ENCODE measurements at places on chromosomes 5 and 9.

DNA sequence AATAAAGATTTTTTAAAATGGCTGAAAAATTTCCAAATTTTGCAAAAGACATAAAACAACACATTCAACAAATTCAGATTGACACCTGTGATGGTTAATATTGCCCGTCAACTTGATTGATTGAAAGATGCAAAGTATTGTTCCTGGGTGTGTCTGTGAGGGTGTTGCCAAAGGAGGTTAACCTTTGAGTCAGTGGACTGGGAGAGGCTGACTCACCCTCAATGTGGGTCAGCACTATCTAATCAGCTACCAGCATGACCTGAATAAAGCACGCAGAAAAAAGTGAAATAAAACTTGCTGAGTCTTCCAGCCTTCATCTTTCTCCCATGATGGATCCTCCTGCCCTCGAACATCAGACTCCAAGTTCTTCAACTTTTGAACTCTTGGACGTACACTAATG is 868.0 kb upstream of the CTNND2 start:
- DNase-seq = no peak

GRCh38 chr5:25713259-25713658 is 1068.5 kb upstream of the CDH10 start:
- no peak for DNase-seq

DNA sequence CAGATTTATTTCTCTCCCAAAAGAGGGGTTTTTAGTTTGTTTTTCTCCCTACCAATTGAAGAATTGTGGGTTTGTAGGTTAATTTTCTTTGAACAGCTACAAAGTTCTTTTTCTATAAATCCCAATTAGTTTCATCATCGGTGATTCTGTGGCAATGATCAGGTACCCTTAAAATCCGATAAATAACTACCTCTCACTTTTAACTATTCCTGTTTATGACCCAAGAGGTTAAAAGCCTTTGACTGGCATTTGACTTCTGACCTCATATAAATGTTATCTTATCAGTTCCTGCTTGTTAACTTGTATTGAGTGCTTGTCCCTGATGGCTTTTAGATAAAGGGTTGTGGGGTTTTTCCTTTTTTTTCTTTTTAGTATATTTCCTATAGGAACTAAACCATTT is 124.4 kb upstream of the TMEM161B start:
- DNase-seq = no peak

GRCh38 chr5:158910782-158911692 is 188.7 kb downstream of the EBF1 start:
- DNase-seq = no peak

- DNase-seq = no peak
These were observed 104.7 kb downstream of the KCTD16 start for GRCh38 chr5:144275329-144275728.

GRCh38 chr5:343461-344401 is 22.2 kb downstream of the AHRR start:
- peak; percentile 69 for DNase-seq

GRCh38 chr5:157159209-157159751 is 6.8 kb downstream of the GARIN3 start:
- DNase-seq = peak; percentile 30

DNA sequence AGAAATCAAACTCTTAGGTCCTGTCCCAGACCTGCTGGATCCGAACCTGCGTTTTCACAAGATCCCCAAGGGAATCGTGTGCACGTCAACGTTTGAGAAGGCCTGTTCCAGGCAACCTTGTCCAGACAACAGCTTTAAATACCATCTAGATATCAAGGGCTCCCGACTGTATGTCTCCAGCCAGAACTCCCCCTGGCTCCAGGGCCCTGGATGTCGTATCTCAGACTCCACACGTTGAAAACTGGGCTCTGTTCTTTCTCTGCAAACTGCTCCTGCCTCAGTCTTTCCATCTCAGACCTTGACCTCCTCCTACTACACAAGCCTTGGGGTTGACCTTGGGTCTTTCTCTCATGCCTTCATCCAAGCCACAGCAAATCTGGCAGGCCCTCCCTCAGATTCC is 5.8 kb upstream of the ENG start:
- no peak for DNase-seq

GRCh38 chr5:27491047-27491446 is 452.7 kb upstream of the CDH9 start:
- DNase-seq = no peak

- DNase-seq = no peak
These were observed 4.0 kb downstream of the SLC35D2 start for GRCh38 chr9:96379461-96379860.

GRCh38 chr5:76404223-76405211 is 1.4 kb downstream of the IQGAP2 start:
- peak; percentile 80 for DNase-seq

GRCh38 chr9:25936031-25936430 is 257.8 kb upstream of the TUSC1 start:
- no peak for DNase-seq

DNA sequence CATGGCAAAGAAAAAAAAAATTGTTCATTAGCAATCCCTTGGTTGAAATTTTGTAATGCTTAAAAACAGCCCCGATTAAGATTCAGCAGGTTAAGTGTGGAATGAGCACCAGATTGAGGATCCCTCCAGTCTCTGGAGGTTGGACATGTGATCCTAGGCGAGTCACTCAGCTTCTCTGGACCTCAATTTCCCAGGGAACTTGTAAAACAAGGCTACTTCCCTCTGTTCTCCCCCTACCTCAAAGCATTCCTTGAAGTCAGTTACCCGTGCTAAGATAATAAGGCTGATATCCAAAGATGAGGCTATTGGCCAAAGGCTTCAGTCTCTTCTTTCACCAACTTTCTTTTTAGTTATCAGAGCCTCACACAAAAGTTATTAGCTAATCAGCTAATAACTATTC is 2.9 kb downstream of the KLHL3 start:
- DNase-seq = no peak

DNA sequence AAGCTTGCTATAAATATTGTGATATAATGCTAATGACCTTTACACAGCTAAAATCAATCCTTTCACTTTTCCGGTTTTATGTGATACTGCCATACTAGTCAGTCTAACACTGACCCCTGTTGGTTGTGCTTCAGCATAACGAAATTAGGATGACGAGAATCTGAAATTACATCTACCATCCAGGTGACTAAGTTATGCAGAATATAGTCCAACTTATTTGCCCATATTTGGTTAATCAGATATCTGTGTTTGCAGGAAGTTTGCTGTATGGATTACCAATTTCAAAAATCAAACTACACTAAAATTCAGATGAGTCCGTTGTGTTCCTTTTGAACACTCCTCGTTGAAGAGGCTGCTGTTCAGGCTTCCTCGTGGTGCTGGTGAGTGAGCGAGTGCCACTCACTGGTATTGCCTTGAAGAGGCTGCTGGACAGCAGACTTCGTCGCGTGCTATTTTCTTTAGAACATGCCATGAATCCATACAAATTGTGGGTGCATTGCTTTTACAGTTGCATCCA is 32.5 kb downstream of the TENT4A start:
- DNase-seq = no peak

- DNase-seq = no peak
These were observed 149.7 kb downstream of the ENC1 start for GRCh38 chr5:74490814-74491213.

DNA sequence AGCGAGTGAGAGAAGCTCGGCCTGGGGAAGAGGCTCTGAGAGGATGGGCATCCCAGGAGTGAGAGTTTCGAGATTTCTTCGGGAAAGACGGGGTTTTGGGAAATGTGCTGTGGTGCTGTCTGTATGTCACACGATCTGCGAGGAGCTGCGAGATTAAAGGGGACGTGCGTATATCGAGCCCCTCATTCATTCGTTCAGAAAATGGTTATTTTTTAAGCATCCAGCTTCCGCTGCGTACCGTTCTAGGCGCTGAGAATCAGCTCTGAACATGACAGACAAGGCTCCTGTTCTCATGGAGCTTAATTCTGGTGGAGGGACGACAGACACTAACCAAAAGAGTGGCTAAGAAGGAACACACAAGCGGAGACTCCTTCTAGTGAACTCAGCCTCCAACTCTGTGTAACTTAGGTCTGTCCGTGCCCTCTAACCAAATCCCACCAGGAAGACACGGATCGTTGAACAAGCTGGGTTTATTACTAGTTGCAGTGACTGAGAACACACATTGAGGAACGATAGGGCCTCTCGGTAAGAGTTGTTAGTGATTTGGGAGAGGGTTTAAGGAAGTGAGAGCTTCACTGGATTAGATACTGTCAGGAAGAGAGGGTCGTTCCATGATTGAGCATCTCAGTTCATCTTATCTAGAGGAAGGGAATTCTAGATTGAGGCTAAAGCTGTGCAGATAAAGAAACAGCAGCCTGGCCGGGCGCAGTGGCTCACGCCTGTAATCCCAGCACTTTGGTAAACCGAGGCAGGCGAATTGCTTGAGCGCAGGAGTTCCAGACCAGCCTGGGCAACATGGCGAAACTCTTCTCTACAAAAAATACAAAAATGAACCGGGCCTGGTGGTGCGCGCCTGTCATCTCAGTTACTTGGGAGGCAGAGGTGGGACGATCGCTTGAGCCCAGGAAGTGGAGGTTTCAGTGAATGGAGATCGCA is 1.0 kb upstream of the FBXW11 start:
- no peak for DNase-seq

DNA sequence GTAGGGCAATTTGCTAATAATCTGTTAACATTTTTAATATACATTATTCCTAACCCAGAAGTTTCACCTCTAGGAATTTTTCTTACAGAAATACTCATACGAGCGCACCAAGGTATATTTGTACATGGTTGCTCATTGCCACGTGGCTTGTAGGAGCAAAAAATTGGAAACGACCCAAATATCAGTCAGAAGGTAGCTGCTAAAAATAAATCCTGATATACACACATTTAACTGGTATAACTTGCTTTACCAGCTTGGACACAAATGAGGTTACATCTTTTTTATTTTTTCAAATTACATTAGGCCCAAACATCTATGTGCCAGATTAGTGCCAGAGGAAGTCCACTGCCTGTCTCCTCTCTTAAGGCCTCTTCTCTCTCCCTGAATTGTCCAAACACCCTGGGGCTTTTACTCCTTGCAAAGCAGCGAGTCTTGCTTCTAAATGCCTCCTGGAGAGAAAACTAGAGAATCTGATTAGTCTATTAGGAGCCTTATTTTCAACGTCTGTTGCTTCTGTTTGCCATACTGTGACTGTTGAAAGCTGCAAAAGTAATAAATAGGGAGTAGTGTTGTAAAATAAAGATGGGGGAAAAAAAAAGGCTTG is 92.0 kb upstream of the SSBP2 start:
- no peak for DNase-seq

GRCh38 chr5:132046880-132047299 is 13.6 kb upstream of the IL3 start:
- no peak for DNase-seq

DNA sequence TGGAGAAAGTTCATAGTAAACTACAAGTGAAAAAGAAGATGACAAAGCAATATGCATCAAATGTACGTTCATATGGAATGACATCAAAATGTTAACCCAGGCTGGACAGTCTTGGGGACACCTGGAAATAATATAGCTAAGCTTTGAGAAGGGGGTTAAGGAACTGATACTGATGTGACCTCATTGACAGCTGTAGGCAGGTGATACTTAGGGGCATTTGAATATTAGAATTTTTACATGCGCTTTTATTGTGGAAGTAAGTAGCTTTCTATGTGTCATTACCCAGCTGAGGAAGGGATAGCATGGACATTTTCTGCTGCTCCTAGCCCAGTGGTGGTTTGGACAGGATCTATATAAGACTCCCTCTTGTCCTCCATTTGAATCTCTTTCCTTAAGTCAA is 299.7 kb downstream of the CWC27 start:
- DNase-seq = no peak

GRCh38 chr5:95884017-95884325 is 61.4 kb upstream of the GLRX start:
- DNase-seq = no peak

GRCh38 chr9:304519-305185 is 90.0 kb downstream of the DOCK8 start:
- no peak for DNase-seq

DNA sequence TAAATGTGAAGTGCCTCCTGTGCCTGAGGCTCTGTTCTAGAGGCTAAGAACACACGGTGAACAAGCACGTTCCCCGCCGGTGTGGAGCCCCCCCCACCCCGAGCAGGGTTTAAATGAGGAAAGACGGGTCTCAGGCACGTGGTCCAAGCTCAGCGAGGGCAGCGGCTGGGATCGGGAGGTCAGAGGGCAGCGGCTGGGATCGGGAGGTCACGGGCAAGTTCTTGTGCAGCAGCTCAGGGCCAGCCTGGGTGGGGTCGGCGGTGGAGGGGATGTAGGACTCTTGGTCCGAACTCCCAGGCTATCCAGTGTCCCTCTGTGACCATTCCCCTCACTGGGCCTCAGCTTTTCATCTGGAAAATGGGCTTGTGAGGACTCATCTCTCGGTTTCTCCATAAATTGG is 2.7 kb upstream of the GBGT1 start:
- DNase-seq = no peak

GRCh38 chr5:138911441-138911840 is 36.3 kb upstream of the LRRTM2 start:
- DNase-seq = no peak

DNA sequence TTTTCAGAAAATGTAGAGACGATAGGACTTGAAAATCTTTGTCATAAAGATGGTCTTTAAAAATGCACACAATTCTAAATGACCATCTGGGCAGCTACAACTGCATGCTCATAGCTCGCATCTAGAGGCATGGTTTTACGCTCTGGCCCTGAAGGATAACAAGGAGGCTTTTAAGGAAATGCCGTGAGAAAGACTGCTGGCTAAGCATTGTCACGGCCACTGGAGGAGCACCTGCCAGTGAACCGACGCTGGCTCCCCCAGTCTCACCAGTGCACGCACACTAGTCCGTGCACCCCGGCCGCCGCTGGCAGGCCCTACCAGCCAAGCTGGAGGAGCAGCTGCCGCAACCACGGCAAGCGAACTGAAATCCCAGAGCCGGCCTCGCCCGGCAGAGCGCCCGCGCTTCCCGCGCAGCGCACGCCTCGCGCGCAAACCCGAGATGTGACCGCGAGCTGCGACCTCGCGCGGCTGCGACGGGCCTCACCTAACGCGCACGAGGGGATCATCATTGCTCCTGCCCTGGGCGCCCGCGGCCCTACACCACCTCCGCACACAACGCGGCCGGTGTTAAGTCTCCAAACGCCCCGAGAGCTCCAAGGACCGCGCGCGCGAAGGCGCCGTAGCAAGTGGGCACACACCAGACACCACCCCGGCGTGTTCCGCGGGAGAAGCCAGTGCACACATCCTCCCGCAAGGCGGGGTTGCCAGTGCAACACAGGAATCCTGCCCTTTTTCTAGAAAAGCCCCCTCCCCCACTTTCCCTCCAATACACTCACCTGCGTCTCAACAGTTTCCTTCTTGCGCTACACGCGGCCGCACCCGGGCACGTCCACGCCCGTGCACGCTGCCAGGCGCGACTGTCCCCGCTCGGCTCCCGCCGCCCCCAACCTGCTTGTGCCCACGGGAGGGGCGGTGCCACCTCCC is 5.3 kb downstream of the ELAVL2 start:
- no peak for DNase-seq

DNA sequence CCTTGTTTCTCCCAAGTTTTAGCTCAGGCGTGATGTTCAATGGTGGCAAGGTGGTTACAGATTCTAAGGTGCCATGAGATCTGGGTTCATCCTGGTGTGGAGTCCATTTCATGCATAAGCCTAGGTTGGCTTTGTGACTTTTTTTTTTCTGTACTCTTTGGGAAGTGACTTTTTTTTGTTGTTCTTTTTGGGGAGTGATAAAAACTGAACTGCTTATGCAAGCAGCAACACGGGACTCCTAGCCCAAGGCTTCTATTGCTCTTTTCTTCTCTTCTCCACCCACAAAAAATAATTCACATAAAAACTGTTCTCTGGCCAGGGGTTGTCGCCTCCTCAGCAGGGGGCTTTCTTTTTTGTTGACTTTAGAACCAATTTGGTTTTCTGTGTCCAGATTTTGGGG is 15.4 kb downstream of the STC2 start:
- DNase-seq = no peak

- DNase-seq = no peak
These were observed 229.1 kb downstream of the SEC61B start for GRCh38 chr9:99451112-99451606.

Measured in stimulated activated CD8-positive, alpha-beta memory T cell treated with anti-CD3 and anti-CD28 coated beads, Interleukin-4, amount 100 ng/mL, for 48 hours (primary cell).